ENCODE measurements at places on chromosomes 7 and 10. TPM values are rescaled to one million over a fixed set of nuclear protein-coding genes. Genes with fewer than 3 reads are reported as not detected.

Gene HOXA6
- not detected for polyA plus RNA-seq

Gene LEP
- polyA plus RNA-seq, result not detected

Gene OR2A12
- not detected for polyA plus RNA-seq

Gene FFAR4
- polyA plus RNA-seq, result not detected

Gene ZNF804B
- not detected for polyA plus RNA-seq

Gene ANKRD30A
- not detected for polyA plus RNA-seq

Gene ADAM22
- 0.21 TPM for polyA plus RNA-seq

Gene ASB10
- polyA plus RNA-seq, result not detected

Gene LLCFC1
- not detected for polyA plus RNA-seq

Gene PAPOLB
- not detected for polyA plus RNA-seq

Gene ADAP1
- polyA plus RNA-seq, result 5.1 TPM

Gene TMEM273
- 101 TPM for polyA plus RNA-seq

Gene AOAH
- 4.0 TPM for polyA plus RNA-seq

Gene CUBN
- polyA plus RNA-seq, result not detected

Gene SFTPD
- not detected for polyA plus RNA-seq

Gene SAMD8
- polyA plus RNA-seq, result 10.8 TPM

Gene OR13A1
- 0.55 TPM for polyA plus RNA-seq

Gene CPA4
- polyA plus RNA-seq, result not detected

Gene HMX3
- polyA plus RNA-seq, result not detected

Gene ADCYAP1R1
- polyA plus RNA-seq, result not detected

Gene BRI3
- polyA plus RNA-seq, result 19.0 TPM

Gene CTAGE6
- not detected for polyA plus RNA-seq

Gene TMEM178B
- 0.20 TPM for polyA plus RNA-seq

Gene FAM24A
- polyA plus RNA-seq, result not detected

Gene ADAM12
- 2.3 TPM for polyA plus RNA-seq

Gene UTF1
- polyA plus RNA-seq, result not detected

Gene ARID5B
- 49.6 TPM for polyA plus RNA-seq

Gene PDCD11
- 2.5 TPM for polyA plus RNA-seq

Gene SLC26A5
- not detected for polyA plus RNA-seq

Gene POLD2
- polyA plus RNA-seq, result 94.4 TPM

Gene SDK1
- not detected for polyA plus RNA-seq

Gene SGCE
- polyA plus RNA-seq, result 2.2 TPM

Gene NYAP1
- not detected for polyA plus RNA-seq

Gene PON1
- not detected for polyA plus RNA-seq

Gene EGR2
- polyA plus RNA-seq, result not detected

Gene C10orf67
- 0.31 TPM for polyA plus RNA-seq

Gene BMPER
- 0.24 TPM for polyA plus RNA-seq

Gene C10orf105
- 0.07 TPM for polyA plus RNA-seq

Gene FRMPD2
- not detected for polyA plus RNA-seq

Gene WEE2
- not detected for polyA plus RNA-seq

Gene CALN1
- not detected for polyA plus RNA-seq

Gene PNLIP
- not detected for polyA plus RNA-seq

Gene GPAM
- polyA plus RNA-seq, result 2.2 TPM

Gene C10orf71
- not detected for polyA plus RNA-seq

Gene A1CF
- not detected for polyA plus RNA-seq

Gene TMEM196
- polyA plus RNA-seq, result not detected

All from CD4-positive, alpha-beta memory T cell (primary cell).